A673 (cell line): ENCODE measurements at places on chromosomes 6 and 20. TPM values are rescaled to one million over a fixed set of nuclear protein-coding genes. Genes with fewer than 3 reads are reported as not detected.

Gene ADISSP
- total RNA-seq, result 75.7 and 80.3 TPM in 2 replicates

Gene TMEM14B
- total RNA-seq, result 90.7 and 94.6 TPM in 2 replicates

GRCh38 chr6:108797951-108798669 lies 50.1 kb upstream of the ARMC2 start:
- no peaks in the 10 kb centered on the region for H3K36me3 ChIP-seq
- H3K27ac ChIP-seq, result no peak overlapping the region
- peaks cover 8% of the 10 kb centered on the region for H3K4me1 ChIP-seq
- H3K4me3 ChIP-seq, result no peak overlapping the region

Gene CDH4
- 6.1 and 8.3 TPM in 2 replicates for total RNA-seq

GRCh38 chr20:16158090-16158975 lies 414.9 kb downstream of the KIF16B start:
- no peaks in the 10 kb centered on the region for H3K36me3 ChIP-seq
- DNase-seq, result no peak
- no peaks in the 10 kb centered on the region for H3K27me3 ChIP-seq
- no peaks in the 10 kb centered on the region for H3K4me1 ChIP-seq
- H3K27ac ChIP-seq, result no peak overlapping the region

- no peaks in the 10 kb centered on the region for H3K27me3 ChIP-seq
- H3K36me3 ChIP-seq, result no peaks in the 10 kb centered on the region
- no peak overlapping the region for H3K4me3 ChIP-seq
- peaks cover 23% of the 10 kb centered on the region for H3K4me1 ChIP-seq
- H3K27ac ChIP-seq, result no peak overlapping the region
- DNase-seq, result no peak
Measured at GRCh38 chr6:20207088-20207418, 5.2 kb downstream of the MBOAT1 start.

DNA sequence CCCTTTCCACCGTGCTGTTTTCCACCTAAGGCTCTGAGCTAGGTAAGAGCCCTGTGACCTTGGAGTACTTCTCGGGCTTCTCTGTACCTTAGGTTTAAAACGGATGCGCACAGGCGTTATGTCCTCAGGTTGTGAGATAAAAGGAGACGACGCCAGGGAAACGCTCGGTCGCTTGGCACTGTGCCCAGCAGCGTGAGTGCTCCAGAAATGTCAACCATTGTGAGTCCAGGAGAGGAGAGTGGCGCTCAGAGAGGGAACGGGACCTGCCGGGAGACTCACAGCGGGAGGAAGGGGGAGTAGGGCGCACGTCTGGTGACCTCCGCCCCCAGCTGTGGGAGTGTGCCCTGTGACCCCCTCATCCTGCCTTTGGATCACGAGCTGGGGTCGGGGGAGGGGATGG lies 33.8 kb upstream of the SCRT2 start:
- H3K36me3 ChIP-seq, result no peaks in the 10 kb centered on the region
- H3K4me1 ChIP-seq, result no peaks in the 10 kb centered on the region
- peaks cover 10% of the 10 kb centered on the region for H3K27me3 ChIP-seq
